ENCODE measurements at places on chromosomes 2 and 18.
A peak's percentile ranks its signal among the peaks of the same experiment; 100 is the strongest.

- no peak for DNase-seq
These were observed 119.6 kb downstream of the FEZ2 start for GRCh38 chr2:36478332-36478738.

DNA sequence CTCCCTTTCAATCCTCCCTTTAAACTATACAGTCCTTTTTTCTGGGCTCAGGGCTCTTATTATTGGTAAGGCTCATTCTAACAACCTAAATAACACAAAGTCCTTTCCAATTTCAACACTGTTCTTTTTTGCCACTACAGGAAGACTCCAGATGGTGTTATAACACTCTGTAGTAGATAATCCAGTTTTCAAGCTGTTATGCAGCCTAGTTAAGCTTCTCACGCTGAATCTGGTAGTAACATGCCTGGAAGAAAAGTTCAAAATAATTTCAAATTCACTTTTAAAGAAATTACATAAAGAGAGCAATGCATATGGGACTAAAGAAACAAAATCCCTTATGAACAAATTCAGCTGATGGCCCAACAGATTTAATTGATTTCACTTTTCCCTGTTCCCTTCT, 3.2 kb upstream of the MPP4 start:
- DNase-seq: no peak

DNA sequence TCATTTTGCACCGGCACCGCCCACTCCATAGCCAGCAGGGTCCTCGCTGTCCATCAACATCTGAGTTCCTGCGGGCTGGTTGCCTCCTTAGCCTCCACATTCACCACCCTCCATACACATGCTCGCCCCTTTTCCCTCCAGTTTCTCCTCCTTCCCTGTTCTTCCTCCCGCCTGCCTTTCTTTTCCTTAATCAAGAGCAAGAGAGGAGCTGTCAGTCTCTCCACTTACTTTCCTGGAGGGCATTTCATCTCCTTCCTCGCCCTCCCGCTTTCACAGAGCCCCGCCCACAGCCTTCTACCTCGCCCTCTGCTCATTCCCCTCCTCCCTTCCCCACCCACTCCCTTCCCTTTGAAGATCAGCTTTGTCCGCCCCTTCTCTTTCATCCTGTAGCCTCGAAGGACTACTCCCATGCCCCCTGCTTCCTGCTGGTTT, 13.8 kb upstream of the ZBTB7C start:
- DNase-seq: no peak

- DNase-seq: no peak
These were observed 191.5 kb upstream of the FANCL start for GRCh38 chr2:58432491-58433170.

GRCh38 chr18:26073758-26074157, 16.7 kb downstream of the SS18 start:
- DNase-seq: no peak

DNA sequence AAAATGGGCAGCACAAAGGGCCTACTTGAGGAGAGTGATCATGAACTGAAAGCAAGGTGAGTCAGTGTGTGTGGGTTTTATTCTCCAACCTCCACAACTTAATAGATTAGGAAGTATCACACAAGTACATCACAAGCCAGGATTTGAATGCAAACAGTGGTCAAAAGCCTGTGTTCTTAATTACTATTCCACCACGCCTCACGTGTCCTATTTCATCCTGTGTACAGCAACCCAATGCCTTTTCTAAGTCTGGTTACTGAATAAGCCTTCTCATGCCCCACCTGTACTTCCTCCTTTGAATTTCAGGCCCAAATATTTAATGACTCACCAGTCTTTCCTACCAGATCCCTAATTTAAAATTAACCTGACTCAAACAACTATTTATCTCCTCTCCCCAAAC, 755.7 kb upstream of the SLC8A1 start:
- DNase-seq: no peak

- DNase-seq: no peak
These were observed 480.9 kb upstream of the CHST9 start for GRCh38 chr18:27666016-27666415.

DNA sequence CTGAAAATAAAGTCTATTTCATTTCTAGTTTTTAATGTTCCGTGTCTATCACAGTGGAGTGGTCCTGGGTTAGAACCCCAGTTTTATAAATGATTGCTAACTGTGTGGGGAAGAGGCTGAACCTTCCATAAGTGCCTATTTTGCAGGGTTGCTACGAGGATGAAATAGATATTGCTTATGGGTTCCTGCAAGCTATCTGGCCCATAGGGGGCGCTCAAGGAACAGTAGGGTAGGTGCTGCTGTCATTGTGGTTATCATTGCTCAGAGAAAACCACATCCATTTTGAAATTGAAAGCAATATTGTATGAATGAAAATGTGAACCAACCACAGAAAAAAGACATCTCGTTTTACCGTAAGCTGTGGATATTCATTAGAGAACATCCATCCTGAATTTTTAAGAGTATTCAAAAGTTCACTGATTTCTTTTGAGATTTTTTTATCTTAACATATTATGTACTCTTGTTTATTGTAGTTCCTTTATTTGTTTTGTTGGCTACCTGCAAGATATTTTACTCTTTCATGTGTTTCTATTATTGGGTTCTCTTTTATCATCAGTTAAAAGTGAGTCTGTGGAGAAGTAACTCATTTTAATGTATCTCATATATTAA, 261.6 kb downstream of the NAPG start:
- DNase-seq: peak; percentile 97

DNA sequence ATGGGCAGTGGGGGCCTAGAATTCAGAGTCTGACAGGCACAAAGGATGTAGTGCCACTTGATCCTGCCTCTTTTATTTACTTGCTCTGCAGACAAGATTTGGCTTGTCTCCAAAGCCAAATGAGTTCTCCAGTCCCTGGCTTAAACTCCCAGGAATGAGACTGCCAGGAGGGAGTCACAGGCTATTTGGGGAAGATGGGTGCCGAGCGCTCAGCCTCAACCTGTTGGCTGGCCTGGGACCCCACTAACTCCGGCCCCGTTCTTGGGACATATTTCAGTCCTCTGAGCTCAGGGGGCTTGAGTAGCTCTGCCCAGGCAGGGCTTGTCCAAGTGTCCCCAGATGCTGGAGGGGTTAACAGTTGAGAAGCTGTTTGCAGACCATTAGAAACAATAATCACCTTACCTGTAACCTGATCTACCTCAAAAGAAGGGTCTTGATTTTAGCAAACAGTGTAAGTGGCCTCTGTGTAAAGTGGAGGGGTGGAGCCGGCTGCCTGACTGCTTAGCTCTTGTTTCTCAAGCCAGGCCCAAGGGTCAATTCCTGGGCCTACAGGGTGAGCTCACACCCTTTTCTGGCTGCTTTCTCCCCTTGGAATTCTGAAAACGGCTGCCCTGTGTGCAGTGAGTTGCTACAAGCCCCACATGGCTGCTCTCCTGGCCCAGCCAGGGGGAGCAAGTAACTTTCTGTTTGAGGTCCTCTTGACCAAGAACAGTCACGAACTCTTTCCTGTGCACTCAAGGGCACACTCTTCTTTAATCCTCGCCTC, 27.1 kb upstream of the FZD5 start:
- no peak for DNase-seq

- DNase-seq: no peak
These were observed 77.2 kb upstream of the TLK1 start for GRCh38 chr2:171237751-171238505.

- no peak for DNase-seq
These were observed 28.6 kb downstream of the GREB1 start for GRCh38 chr2:11562476-11562875.

- DNase-seq: no peak
These were observed 307.5 kb upstream of the ZEB2 start for GRCh38 chr2:144827404-144827803.

- DNase-seq: peak; percentile 12
These were observed 9.3 kb upstream of the LRRC30 start for GRCh38 chr18:7221424-7222155.

DNA sequence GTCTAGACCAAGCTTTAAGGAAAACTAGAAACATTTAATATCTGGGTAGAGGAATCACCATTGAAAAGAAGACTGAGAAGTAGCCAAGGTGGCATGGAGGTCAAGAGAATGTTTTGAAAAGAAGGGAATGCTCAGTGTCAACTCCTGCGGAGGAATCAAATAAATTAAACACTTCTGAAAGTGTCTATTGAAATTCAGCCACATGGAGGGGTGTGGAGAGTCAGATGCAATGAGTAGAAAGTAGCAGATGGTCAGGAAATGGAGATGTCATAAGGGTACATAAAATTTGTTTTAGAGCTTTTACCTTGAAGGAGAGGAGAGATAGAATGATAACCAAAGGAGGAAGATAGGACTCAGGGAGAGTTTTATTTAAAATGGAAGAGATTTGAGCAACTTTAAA, 35.1 kb downstream of the NLRC4 start:
- DNase-seq: no peak

- no peak for DNase-seq
These were observed 113.2 kb downstream of the SH3BP4 start for GRCh38 chr2:235064976-235065375.

DNA sequence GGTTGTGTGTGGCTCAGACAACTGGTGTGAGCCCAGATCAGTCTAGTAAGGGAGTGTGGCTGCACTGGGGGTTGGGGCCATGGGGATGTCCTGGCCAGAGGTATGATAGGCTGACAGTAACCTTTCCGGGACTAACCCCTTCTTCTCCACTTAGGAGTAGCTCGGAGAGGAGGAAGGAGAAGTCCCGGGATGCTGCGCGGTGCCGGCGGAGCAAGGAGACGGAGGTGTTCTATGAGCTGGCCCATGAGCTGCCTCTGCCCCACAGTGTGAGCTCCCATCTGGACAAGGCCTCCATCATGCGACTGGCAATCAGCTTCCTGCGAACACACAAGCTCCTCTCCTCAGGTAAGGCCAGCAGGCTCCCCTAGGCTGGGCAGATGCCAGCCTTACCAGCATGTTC, 49.5 kb downstream of the EPAS1 start:
- DNase-seq: no peak

GRCh38 chr2:187017438-187017837, 168.5 kb upstream of the ZSWIM2 start:
- DNase-seq: no peak
